NCI-H2081 treated with DMSO at 0.1 percent for 48 hours (cell line): ENCODE measurements at places on chromosomes 5 and 9.

GRCh38 chr9:129343424-129344375 is 165.6 kb upstream of the IER5L start:
- no peak for DNase-seq

DNA sequence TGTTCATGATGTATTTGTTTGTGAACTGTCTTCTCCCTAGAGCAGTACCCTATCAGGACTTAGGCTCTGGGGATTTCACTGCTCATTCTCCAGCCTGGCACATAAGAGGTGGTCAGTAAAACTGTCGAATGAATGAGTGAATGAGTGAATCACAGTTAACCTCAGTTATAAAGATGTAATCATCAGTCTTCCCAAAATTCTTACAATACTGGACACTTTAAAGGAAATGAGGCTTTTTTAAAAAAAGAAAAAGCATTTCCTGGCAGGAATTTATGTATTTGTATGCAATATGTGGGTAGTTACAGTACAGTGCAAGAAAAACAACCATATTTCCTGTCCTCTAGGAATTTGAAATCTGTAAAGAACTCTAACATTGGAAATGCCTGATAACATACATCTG is 59.6 kb downstream of the RAI14 start:
- DNase-seq, result no peak

GRCh38 chr9:107999890-108000289 is 510.3 kb upstream of the KLF4 start:
- DNase-seq, result no peak

DNA sequence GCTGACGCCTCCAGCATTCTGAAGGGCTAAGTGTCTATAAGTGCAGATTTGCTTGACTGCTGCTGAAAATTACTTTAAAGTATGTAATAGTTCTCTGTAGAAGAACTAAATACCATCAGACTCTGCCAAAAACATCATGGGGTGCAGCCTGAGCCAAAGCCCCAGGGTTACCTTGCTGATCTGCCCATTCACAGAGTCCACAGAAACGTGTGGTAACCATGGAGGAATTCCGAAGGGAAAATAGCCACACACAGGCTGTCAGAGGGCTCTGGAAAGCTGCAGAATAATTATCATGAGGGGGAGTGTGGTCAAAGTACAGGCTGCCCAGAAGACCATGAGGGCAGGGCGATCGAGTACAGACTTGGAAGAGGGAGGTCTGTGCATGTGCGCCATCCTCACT is 36.4 kb downstream of the RETREG1 start:
- DNase-seq, result no peak

- no peak for DNase-seq
Observed at GRCh38 chr9:28031521-28032267, 458.4 kb upstream of the C9orf72 start.
